ENCODE measurements at places on chromosomes 7 and 10.

DNA sequence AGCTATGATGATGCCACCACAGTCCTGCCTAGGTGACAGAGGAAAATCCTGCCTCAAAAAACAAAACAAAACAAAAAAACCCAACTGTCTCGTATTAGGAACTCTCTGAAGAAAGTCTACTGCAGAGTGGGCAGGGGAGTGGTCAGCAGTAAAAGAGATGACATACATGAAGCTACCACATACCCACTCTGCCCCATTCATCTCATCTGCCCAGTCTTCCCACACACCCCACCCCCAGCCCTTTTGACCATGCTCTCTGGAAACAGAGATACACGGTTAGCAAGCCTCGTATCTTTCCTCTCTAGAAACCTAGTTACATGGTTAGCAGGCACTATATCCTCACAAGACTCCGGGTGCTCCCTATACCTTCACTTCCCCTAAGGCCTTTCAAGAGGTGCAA lies 8.3 kb downstream of the SLC37A3 start:
- DNase-seq: no peak

- no peak for DNase-seq
Measured at GRCh38 chr7:67809586-67809985, 813.0 kb downstream of the TYW1 start.

GRCh38 chr7:106480616-106481031 lies 180.3 kb downstream of the CCDC71L start:
- DNase-seq: no peak

DNA sequence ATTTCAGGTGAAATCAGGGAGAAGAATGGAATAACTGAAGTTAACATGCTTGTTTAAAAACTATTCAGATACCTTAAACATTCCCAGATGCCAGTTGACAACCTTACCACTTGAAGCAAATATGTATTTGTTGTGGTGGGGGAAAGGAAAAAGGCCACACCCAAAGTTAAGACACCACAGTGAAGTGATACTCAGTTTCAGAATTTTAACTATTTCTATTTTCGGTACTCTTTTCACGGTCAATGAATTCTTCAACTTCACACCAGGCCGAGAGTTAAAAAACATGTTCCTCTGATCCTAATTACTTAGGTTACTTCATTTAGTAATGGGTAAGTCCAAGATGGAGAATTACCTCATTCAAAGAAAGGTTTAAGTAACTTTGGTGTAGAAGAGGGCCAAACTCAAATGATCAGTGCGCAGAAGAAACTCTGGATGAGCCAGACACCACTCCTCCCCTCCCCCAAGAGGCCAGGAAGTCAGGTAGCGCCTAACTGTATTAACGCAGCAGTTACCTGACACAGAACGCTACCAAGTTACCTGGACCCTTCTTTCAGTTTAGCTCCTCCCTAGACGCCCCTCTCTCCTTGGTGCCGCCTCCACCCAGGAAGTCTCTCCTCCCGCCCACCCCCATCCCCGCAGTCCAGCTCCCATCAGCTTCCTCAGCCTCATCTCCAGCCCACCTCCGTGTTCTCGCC lies 700 bp downstream of the MTPN start:
- DNase-seq: no peak

- DNase-seq: no peak
Measured at GRCh38 chr10:1117651-1118050, 61.5 kb downstream of the WDR37 start.

DNA sequence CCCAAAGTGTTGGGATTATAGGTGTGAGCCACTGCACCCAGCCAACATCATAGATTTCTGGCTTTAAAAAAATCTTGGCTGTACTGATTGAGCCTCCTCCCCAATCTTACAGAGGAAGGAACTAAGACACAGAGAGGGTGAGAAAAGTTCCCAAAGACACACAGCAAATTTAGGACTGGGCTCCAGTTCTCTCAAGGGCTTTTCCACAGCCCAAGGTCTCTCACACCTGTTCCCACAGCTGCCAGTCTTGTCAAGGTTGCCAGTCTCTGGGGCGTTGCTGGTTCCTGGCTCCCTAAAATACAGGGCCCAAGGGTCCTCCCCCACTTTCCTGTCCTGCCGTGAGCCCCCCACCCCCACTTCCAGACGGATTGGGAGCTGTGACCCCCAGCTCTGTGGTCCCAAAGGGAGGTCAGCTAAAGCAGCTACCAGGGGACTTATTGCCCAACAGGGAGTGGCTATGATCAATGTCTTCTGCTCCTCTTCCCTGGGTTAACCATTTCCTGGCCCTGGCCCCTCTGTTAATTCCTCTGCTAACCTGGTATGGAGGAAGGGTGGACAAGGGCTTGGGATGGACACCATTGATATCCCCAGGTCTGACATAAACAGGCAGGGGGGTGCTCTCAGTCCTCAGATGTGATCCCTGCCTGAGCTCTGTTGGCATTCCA lies 3.1 kb upstream of the ZAN start:
- DNase-seq: no peak

- no peak for DNase-seq
Measured at GRCh38 chr10:24872049-24872789, 80.2 kb downstream of the PRTFDC1 start.

GRCh38 chr7:151851782-151852181 lies 25.1 kb downstream of the PRKAG2 start:
- no peak for DNase-seq

- no peak for DNase-seq
Measured at GRCh38 chr7:85289279-85289678, 102.4 kb upstream of the SEMA3D start.

- DNase-seq: no peak
Measured at GRCh38 chr7:135326636-135327280, 93.1 kb downstream of the STRA8 start.

- DNase-seq: no peak
Measured at GRCh38 chr7:84336303-84336702, 141.7 kb upstream of the SEMA3A start.

DNA sequence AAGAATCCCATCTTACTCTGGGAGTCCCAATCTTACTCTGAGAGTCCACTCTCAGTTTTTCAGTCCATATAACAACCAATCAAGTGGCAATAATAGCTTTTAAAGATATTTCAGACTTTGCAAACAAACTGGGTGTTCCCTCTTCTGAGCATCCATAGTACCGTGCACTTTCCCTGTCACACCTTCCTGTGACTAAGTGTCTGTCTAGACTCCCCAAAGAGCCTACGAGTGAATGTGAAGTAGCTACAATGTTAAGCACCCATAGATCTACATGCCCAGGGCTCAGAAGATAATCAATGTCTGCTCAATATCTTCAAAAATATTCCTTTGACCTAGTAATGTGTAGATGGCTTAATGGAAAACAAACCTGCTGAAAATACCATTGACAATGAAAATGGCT lies 95.6 kb upstream of the ASAH2 start:
- no peak for DNase-seq

- no peak for DNase-seq
Measured at GRCh38 chr10:25756784-25757183, 177.2 kb upstream of the MYO3A start.

DNA sequence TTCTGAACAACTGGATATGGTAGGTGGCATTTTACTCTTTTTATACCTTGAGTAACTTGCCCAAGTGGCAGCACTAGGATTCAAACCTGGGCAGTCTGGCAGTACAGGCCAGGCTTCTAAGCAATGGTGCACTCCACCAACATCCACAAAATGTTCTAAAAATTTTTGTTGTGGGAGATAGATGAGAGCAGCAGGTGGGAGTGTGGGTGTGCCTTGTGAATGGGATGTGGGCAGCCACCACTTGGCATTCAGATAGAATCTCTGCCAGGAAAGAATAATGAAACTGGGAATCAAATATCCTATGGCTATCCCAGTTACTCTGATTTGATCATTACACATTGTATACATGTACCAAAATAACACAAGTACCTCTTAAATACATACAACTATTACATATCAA lies 810.7 kb downstream of the MAGI2 start:
- no peak for DNase-seq

DNA sequence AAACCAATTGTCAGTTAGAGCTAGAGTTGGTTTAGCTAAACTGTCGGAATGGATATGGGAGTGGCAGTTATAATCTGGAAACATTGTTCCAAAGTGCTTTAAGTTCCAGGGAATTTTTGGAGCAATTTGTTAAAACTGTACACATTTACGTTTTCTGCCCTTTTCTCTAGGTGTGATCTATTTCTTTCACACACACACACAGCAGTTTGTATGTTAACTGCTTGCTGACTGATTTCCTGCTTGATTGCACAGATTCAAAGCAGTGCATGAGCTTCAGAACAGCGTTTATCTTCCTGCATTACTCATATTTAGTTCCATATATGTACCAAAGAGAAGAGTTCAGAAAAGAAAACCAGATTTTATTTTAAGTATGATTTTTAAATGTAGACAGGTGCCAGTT lies 57.9 kb downstream of the MGMT start:
- no peak for DNase-seq

GRCh38 chr7:44609829-44610228 lies 3.4 kb downstream of the OGDH start:
- DNase-seq: no peak

GRCh38 chr10:121516093-121516865 lies 82.0 kb downstream of the FGFR2 start:
- DNase-seq: no peak

DNA sequence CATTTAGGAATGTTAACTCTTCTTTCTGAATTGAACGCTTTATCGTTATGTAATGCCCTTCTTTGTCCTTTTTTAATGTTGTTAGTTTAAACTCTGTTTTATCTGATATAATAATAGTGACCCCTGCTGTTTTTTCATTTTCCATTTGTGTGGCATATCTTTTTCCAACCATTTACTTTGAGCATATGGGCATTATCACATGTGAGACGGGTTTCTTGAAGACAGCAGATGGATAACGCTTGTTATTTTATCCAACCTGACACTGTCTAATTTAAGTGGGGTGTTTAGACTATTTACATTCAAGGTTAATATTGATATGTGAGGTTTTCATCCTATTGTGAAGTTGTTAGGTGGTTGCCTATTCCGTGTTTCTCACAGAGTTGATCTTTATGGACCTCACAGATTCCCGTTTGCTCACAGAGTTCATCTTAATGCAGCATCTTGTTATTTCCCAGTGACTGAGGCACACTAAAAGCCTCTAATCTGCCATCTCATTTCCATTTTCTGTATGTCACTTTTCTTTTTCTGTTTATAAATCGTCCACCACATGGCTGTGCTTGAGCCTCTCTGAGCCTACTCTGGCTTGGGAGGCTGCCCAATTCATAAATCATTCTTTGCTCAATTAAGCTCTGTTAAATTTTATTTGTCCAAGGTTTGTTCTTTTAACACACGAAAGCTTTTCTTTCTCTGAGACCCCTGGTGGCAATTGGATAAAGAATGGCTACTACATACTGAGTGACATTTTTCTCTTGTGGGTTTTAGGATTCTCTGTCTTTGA lies 286.2 kb downstream of the HTR7 start:
- DNase-seq: no peak

DNA sequence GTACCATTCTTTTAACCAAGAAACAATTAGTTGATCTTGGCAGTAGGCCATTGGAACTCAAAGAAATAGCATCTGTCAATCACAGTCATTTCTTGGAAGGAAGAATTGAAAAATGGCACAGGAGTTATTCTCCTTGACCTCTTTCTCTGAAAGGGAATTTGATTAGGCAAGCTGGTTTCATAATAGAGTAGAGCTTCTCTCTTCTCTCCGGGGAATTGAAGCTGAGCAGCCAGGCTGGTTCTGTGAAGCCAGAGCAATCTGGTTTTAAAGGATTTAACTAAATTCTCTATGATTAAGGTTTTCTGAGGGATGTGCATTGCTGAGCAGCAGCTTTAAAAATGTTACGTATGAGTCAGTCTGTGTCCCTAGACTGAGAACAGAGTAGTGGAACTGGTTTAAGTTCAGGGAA lies 70.2 kb downstream of the AHCYL2 start:
- no peak for DNase-seq

GRCh38 chr10:80472234-80473095 lies 18.4 kb downstream of the TSPAN14 start:
- no peak for DNase-seq

GRCh38 chr7:66055321-66055956 lies 20.2 kb upstream of the ASL start:
- DNase-seq: no peak

- DNase-seq: no peak
Measured at GRCh38 chr7:127287133-127287532, 34.4 kb upstream of the GRM8 start.

GRCh38 chr10:22174442-22174841 lies 43.4 kb downstream of the EBLN1 start:
- DNase-seq: no peak

DNA sequence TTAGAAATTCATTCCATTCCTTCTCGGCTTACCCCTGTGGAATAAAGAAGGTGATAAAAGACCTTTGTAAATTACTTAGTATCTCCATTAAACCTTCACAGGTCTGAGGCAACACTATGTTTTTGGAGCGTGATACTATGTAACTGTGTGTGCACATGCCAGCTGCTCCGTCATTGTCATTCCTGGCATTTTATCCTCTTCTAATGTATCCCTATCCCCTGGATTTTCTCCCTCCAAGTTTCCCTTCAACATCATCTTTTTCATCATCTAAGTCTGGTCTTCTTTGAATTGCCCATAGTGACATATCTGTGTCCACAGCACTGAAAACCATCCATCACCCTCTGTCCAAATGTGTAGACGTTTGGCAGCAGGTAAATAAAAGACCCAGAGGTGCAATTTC lies 125.7 kb downstream of the TEX36 start:
- no peak for DNase-seq

All from esophagus squamous epithelium (tissue), 5 donors.